T-helper 2 cell treated with Interferon-gamma antibody and Interleukin-4, amounts not matched to agents 5 μg/mL and 100 μg/mL, for 36 hours (primary cell): ENCODE measurements at places on chromosomes 11 and 22.

- peak; percentile 11 for DNase-seq
Measured at GRCh38 chr11:126477535-126478305, 122.2 kb downstream of the ST3GAL4 start.

DNA sequence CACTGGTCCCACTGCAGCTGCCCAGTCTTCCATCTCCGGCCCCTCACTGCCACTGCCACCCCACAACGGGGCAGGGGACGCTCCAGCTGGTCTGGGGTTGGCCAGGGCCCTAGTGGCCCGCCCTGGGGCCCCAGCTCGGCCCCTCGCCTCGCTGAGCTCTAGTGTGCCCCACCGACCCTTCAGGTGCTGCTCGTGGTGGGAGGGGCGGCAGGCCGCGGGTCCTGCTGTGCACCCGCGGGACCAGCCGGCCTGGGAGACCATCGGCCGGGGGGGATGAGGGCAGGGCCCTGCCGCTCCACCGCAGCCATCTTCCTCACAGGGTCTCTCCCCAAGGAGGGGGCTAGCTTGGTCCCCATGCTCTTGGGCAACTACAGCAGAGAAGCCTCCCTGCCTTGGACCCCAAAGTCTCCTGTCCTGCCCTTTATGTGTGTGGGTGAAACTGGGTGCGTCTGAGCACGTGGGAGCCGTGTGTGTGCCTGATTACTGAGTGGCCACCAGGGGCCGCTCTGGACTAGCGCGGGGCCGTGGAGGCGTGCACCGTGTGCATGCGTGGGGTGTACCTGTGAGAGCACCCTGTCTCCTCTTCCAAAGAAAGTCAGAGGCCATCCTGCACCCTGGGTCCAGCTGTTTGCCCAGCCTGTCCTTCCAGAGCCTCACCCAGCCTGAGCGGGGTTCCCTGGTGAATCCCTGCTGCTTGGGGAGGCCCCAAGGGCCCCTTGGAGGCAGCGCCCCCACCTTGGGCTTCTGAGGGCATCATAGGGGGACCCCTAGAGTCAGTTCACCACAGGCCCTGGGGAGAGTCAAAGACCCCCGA, 6.0 kb upstream of the ACR start:
- no peak for DNase-seq

GRCh38 chr11:68202165-68202564, 10.9 kb downstream of the KMT5B start:
- DNase-seq, result no peak

- DNase-seq, result no peak
Measured at GRCh38 chr22:38519453-38520250, 13.5 kb upstream of the DDX17 start.

GRCh38 chr11:94060401-94060800, 39.2 kb downstream of the HEPHL1 start:
- no peak for DNase-seq
